CD4-positive, alpha-beta memory T cell (primary cell): ENCODE measurements at places on chromosomes 4 and X. TPM values are rescaled to one million over a fixed set of nuclear protein-coding genes. Genes with fewer than 3 reads are reported as not detected.

NXF3 gene
- not detected for total RNA-seq

- DNase-seq: no peak
These were observed 997.4 kb upstream of the PRKX start for GRCh38 chrX:4710618-4711433.

GRCh38 chr4:143559757-143560147 lies 46.2 kb downstream of the SMARCA5 start:
- DNase-seq: peak; percentile 30

DNA sequence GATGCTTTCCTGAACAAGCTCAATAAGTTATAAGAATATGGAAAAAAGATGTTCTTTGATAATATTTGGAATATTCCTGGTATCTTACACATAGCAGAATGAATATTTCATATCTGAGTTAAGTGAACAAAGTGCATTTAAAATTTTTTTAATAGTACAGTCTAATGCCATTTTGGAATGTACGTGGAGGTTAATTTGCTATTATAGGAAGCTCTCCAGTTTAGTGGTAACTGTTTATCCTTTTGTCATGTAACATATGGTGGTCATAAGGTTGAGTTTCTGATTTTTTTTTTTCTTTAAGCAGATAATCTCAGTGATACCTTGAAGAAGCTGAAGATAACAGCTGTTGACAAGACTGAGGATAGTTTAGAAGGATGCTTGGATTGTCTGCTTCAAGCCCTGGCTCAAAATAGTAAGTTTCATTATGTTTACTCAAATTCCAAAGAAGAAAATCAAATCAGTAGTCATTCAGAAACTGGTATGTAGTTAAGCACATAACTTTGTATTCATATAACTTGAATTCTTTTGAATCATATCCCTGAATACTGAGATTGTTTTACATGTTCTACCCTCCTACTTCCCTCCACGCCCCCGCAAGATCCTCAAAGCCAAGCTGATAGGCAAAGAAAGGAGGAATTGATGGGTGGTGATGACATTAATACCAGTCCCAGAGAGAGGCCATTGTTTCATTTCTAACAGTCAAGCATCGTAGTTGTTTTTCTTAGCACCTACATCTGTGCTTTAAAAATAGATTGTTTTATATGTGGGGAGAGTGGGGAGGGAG lies 32.1 kb downstream of the RAP1GDS1 start:
- DNase-seq: no peak

ELF4 gene
- total RNA-seq: 31.3 TPM

CLNK gene
- total RNA-seq: 0.29 TPM

GRCh38 chr4:77010841-77011354 lies 61.3 kb downstream of the SEPTIN11 start:
- DNase-seq: no peak

DCTD gene
- total RNA-seq: 67.7 TPM

- no peak for DNase-seq
These were observed 52.6 kb downstream of the FNIP2 start for GRCh38 chr4:158821228-158821971.

DNA sequence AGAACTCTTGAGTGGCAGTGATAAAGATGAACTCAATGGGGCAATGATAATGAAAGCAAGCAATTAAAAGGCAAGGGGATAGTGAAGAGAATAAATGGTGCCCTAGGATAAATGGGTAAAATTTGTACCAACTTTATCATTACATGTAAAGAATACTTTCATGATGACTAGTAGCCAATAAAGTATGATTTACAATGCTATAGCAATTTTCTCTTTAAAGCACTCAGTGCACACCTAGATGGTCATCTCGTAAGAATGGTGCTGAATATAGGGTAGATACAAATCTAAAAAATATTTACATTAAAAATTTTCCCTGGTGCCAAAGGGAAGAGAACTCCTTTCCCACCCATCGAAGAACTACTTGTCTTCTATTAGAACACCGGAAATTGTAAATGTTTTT lies 651.4 kb downstream of the STPG2 start:
- DNase-seq: no peak

PPBP gene
- not detected for total RNA-seq

DNA sequence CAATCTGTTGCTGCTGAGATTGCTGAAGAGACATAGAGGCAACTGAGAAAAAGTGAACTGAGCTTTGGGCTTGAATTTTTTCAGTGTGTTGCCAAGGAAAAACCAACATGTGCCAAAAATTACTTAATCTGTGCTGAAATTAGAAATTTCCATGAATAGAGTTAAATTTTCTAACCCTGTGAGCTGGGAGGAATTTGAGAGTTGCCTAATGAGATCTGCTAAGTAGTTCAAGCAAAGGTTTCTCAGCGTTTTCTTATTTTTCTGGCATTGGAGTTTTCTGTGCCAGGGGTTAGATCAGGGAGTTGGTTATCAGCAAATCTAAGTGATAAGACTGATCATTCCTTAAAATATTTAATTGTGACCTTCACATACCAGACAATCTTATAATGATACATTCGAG lies 457.5 kb upstream of the GNPDA2 start:
- DNase-seq: no peak

- DNase-seq: no peak
These were observed 127.4 kb downstream of the SH3RF1 start for GRCh38 chr4:169143335-169143734.

GRCh38 chrX:106898462-106898861 lies 4.7 kb downstream of the RIPPLY1 start:
- no peak for DNase-seq

DNA sequence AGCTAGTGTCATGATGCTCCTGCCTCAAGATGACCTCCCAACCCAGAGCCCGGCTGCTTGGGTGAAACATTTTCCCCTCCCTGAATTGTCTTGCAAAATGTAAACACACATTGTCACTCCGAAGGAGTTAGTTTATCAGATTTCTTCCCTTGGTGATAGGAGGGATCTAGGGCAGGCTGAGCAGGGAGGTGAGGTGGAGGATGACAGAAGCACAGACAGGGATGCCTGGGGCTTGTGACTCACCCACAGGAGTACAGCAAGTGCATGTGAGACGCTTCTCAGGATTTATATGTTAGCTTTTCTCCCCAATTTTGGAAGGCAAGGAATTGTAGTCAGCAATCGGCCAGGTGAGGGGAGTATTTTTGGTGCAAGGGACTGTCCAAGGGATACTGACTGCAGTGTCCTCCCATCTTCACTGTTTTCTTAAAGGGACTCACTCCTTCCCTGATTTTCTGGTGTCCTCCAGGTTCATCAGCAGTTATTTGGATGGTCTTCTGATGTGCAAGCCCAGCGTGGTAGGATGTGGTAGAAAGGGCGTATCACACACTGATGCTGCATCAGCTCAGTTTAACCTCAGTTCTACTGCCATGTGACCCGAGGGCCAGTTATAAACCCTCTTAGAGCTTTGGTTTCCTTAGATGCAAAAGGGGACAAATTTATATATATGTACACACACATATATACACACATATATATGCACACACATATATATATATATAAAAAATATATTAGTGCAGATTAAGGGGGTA lies 46.2 kb upstream of the IGFBP7 start:
- no peak for DNase-seq

DNA sequence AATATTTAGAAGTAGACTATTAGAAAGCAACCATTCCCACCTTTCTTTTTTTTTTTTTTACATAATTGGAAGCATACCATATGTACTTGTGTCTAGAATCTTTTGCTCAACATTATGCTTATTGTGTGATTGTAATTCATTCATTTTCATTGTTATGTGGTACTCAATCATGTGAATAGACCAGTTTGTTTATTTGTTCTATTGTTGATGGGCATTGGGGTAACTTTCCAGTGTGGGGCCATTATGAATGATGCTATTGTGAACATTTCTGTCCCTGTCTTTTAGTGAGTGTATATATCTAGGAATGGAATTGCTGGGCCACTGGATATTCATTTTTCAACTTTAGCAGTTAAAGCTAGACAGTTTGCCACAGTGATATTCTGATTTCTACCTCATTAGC lies 62.5 kb upstream of the MCUB start:
- no peak for DNase-seq

- DNase-seq: no peak
These were observed 5.2 kb upstream of the ACTRT1 start for GRCh38 chrX:128057421-128057820.

- DNase-seq: no peak
These were observed 575.3 kb downstream of the TRIML1 start for GRCh38 chr4:188714501-188714900.

DNA sequence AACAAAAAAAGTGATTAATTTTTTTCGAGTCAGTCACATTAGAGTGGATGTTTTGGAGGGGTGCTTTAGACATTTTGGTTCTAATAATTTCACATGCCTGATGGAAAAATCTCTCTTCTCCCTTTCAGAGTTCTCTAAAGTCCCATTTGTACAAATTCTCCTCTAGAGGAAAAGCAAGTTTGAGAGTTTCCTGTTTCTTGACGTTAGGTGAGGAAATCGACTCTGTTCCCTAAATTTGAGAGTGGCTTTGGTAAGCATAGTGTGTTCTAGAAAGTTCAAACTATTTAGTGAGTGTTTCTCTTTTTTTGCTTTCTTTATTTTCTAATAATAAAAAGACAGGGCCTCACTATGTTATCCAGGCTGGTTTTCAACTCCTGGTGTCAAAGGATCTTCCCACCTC lies 1.6 kb upstream of the ATP6AP2 start:
- DNase-seq: no peak

- DNase-seq: no peak
These were observed 45.6 kb downstream of the GPC3 start for GRCh38 chrX:133939655-133940302.

DNA sequence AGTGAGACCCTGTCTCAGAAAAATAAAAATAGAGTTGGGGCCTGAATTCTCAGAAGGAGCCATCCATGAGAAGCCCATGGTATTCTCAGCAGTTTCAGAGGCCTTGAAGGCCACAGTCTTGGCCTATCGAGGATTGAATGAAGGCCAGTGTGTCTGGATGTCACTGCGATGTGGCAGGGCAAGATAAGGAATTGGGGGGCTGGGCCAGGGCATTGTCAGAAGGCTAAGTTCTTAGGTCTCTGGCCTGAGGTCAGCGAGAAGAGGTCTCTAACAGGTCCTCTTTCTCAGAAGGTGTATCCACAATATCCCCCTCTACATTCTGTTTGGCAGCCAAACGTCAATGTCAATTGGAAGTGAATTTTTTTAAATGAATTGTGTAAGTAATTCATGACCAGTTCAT lies 5.7 kb downstream of the ZNF275 start:
- no peak for DNase-seq

DNA sequence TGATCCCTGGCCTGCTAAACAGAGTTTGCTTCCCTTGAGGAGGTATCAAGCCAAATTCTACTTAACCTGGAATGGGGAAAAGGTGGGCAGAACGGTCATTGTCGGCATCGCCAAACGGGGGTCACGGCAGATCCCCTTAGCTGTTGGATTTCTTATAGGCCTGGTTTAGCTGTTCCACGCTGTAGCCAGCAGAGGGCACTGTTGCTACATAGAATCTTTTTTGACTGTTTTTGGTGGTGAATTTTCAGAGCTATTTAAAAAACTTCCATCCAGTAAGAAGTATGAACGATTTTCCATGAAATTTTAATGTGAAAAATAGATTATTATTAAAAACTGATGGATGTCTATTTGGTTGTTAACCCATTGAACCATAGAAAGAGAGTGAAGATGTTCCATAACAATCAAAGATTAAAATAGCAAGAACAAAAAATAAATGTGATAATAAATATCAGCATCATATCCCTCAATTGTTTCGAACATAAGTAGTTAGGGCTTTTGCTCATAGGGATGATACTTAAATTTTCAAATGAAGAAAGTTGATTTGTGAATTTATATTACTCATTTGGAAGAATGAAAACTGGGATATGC lies 56.6 kb downstream of the LINC00632 start:
- peak; percentile 40 for DNase-seq

DNA sequence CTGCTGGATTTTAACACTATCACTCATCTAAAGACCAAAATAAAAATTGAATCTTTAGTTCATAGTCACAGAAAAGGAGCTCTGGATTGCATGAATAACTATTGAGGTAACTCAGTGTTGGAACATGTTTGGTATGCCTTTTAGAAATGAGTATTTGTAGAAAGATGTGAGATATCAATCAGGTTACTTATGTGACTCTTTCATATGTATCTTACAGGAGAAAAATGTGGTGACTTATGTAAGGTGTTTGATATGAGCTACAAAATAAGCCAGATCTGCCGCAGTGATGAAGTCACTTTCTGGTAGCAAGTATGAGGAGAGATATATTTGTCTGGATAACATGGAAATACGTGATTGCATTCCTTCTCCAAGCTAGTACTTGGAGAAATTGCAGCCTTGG lies 1653.3 kb upstream of the PCDH7 start:
- no peak for DNase-seq

ARHGAP24 gene
- not detected for total RNA-seq

CYBB gene
- total RNA-seq: 8.1 TPM

GRCh38 chr4:24720436-24720835 lies 74.9 kb upstream of the SOD3 start:
- no peak for DNase-seq
